Osteocyte (in vitro differentiated cells): ENCODE measurements at places on chromosomes 3 and 15.

- DNase-seq, result no peak
Observed at GRCh38 chr15:67570875-67571647, 28.6 kb downstream of the MAP2K5 start.

GRCh38 chr3:184712248-184713039 is 580 bp upstream of the MAGEF1 start:
- no peak for DNase-seq

- no peak for DNase-seq
Observed at GRCh38 chr15:53354874-53355273, 404.6 kb downstream of the WDR72 start.

GRCh38 chr3:143103652-143104051 is 15.9 kb upstream of the CHST2 start:
- no peak for DNase-seq

GRCh38 chr3:52295671-52296208 is 8.1 kb downstream of the GLYCTK start:
- DNase-seq, result no peak

DNA sequence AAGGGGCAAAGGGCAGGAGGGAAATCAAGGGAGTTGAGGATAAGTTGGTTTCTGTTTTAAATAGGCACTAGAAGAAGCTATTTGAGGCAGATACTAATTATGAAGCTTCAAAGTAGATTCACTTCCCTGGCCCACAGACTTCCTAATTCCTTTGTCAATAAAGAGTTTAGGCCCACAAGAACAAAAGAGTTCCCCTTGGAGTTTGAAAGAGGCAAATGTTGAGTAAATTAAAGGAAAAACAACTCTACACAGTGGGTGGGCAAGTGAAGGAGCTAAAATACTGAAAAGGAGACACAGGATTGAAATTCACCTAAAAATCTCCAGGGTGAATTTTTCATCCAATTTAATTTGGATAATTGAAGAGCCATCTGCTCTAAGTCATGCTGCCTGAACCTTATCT is 411.7 kb upstream of the RORA start:
- no peak for DNase-seq

DNA sequence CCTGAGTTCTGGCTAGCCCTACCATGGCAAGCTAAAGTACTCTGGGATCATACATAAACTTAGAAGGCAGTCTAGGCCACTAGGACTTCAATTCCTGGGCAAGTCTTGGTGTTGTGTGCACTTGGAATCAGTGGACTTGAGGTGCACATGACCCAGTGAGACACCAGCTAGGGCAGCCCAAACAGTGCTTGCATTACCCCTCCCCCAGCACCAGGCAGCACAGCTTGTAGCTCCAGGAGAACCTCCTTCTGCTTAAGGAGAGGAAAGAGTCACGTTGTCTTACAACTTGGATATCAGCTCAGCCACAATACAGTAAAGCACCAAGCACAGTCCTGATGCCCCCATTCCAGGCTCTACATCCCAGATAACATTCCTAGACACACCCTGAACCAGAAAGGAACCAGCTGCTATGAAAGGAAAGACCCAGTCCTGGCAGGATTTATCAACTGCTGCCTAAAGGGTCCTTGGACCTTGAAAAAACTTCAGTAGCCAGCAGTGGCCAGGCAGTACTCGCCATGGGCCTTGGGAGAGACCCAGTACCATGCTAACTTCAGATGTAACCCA is 57.2 kb downstream of the MYO9A start:
- no peak for DNase-seq

DNA sequence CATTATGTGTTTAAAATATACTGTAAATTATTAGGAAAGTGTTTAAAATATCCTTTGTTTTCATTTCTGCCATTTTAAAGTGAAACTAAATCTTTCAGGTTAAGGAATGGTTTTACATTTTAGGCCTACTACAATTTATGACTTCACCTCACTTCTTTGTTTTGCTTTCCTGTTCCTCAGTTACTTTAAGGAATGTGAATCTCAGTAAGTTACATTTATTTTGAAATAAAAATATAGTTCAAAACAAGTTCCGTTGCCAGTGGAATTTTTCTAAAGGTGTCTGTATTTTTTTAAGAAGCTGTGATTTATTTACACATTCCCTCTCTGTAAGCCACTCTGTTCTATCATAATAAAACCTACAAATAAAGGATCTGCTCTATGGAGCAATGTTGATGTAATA is 630.9 kb upstream of the AGTR1 start:
- DNase-seq, result no peak

GRCh38 chr3:123018683-123019082 is 8.9 kb downstream of the SEMA5B start:
- DNase-seq, result no peak
